ENCODE measurements at places on chromosomes 3 and 15.

DNA sequence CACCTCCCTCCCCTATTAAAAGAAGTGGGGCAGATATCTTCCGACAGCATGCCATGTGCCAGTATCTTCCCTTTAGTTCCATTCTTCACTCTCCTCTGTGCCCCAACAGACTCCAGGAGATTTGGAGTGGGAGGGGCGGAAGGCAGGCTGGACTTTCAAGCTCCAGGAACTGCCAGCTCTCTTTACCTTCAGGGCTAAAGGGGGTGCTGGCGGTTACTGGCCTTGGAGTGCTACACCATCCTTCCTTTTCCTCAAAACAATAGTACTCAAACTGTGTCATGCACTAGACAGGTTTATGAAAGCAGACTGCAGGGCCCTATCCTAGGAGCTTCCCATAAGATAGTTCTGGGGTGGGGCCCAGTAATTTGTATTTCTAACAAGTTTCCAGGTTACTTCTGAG is 6.0 kb downstream of the LINS1 start:
- no peak for DNase-seq

DNA sequence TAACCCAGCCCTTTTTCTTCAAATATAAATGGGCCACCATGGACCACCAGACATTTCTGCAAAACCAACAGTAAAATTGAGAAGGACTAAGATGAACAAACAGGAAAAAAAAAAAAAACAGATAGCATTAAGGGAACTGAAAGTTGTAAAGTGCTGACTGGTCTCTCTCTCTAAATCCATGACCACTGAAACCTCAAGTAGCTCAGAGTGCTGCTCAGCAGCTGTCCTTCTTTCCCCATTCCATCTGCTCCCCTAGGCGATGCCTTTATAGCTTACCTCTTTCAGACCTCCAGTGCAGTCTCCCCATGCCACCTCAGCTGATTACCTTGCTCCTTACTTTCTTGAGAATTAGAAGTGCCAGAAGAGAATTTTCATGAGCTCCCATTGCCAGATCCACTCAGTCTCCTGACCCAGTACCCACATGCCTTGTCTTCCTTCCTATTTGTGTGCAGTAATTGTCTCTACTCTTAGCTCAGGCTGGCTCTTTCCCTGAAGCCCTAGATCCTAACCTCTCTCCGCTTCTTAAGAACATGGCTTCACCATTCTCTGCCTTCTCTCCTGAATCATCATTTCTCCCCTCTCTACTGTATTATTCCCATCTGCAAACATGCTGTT is 23.9 kb upstream of the XIRP1 start:
- DNase-seq: no peak

GRCh38 chr3:169286214-169286613 is 377.3 kb downstream of the MECOM start:
- DNase-seq: no peak

- peak; percentile 52 for DNase-seq
These were observed 3.9 kb downstream of the TMIE start for GRCh38 chr3:46705022-46705530.

GRCh38 chr3:108605028-108605427 is 15.5 kb downstream of the DZIP3 start:
- DNase-seq: no peak

DNA sequence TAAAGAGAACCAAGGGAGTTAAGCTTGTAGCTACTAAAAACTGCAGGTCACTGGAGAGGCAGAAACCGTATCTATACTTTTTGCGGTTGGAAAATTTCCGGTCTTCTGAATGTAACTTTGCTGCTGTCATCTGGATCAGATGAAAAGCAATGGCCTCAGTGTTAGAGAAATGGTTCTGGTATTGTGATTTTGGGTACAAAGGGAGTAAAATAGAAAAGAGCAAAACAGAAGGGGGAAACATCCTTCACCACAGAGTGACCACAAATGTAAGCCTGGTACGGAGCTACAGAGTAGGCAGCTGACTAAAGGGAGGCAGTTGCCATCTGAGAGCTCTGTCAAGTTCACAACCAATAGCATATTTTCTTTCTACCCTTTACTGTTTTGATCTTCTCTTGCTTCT is 5.6 kb downstream of the CD96 start:
- DNase-seq: no peak

DNA sequence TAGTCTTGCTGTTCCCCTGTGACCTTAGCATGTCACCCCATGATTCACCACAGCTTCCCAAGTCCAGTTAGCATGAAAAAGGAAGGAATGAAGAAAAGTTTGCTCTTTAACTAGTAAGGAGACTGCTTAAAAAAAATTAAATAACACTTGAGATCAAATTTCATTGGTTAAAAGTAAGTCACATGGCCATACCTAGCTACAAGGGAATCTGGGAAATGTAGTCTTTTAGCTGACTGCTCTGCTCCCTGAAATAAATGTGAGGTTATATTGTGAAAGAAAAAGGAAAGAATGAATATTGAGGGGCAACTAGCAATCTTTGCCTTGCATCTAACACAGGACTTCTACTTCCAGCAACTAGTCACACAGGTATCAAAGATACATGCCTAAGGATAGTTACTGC is 84.7 kb upstream of the LRRN1 start:
- no peak for DNase-seq

DNA sequence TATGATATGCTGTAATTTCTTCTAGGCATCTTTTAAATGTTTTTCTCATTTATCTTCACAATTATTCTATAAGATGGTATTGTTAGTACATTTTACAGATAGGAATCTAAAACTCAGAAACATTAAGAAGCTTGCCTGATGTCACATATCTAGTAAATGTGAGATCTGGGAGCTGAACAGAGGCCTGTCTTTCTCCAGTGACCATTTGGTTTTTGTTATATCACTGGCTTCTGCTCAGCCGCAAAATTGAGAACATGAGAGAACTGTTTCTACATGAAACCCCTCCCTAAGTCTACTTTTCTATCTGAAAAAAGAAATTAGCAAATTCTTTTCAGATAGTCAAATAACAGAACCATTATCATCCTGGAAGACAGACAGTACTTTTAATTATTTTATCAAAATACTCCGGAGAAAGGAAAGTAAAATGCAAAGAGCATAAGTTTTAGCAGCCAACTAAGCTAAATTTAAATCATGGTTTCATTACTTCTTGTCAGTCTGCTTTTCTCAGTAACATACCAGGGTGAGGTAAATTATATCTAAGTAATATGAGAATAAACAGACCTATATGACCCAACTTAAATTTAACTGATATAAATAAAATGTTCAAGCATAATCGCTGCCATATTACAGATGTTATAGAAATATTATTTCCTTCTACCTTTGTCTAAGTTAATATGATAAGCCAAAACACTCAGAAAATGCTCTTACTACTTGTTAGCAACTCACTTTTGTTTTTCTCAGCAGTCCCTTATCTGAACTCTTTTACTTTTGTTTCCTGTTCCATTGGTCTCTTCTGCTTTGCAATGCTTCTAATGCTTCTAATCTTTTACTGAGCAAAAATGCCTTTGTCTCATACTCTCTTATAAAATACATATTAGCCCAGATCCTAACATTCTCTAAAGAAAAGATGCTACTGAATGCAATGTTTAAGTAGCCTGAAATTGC is 68.0 kb upstream of the MBNL1 start:
- DNase-seq: no peak

DNA sequence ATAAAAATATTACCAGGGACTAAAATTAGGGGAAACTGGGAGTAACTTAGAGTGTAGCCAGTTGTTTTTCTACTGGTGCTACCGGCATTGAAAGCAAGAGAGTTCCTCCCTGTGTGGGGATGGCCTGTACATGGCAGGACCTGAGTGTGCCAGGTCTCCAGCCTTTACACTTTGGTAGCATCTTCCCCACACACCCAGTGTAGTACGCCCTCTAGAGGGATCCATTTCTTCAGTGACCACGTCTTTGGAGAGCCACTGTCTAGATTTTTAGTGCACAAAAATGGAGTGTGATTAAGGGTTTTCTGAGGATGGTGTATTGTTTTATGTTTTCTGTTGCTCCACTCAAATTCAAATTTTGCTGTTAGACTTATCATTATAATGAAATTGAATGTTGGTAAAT is 507.0 kb upstream of the TPRG1 start:
- DNase-seq: no peak

- DNase-seq: no peak
These were observed 26.1 kb upstream of the ZCWPW2 start for GRCh38 chr3:28322464-28322863.

- no peak for DNase-seq
These were observed 43.9 kb downstream of the B3GNT5 start for GRCh38 chr3:183296944-183297343.

- DNase-seq: no peak
These were observed 524.2 kb downstream of the NAALADL2 start for GRCh38 chr3:175383371-175383770.

DNA sequence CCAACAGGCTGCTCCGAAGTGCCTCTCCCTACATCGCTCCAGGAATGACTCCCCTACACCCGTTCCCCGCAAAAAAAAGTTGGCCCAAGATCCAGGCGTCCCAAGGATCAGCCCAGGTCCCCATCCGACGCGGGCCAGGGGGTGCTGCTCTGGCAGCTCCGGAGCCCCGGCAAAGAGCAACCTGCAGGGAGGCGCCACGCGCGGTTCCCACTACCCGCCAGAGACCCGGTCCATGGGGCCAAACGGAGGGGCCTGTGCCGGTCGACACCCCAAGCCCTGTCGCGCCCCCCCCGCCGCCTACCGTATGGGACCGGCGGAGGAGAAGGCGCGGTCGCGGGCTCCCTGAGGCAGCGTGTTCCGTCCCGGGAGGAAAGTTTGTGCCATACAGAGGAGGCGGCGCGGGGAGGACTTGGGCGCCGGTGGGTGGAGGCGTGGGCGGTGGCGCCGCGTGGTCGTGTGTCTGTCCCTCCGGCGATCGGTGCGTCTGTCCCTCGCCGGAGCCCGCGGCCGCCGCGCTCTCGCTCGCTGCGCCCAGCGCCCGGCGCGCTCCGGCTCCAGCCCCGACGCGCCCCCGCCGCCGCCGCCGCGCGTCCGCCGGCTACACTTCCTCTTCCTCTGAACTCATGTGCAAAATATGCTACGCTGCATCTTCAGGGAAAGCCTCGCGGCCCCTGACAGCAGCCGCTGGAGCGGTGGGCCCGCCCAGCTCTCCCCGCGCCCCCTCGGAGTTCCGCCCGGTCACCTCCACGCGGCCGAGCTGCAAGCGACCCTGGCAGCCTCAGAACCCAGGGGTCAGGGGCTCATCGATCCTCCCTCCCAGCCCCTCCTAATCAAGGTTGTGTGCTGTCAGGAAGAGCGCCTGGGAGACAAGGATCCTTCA is at the start of gene RFTN1:
Gene RFTN1 (minus strand): TSS at position 559 of the 880 bp plus-strand sequence. CDS start 19,830 bp downstream, outside the sequence.
- no peak for DNase-seq

DNA sequence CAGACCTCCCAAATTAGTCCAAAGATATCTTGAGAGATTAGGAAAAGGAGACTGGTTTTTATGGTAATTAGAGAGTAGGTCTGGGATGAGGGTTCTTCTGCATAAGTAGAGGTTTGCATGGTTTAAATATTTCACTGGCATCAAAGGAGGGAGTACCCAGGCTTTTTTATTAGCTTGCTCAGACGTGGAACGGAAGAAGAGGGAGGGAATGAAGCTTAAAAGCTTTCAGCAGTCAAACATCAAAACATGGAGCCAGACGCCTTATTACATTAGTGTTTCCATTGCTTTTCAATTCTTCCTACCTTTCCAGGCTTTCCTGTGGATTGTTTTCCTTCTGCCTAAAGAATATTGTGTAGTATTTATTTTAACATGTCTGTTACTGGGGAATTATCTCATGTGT is 342.1 kb upstream of the SOX2 start:
- DNase-seq: no peak

- no peak for DNase-seq
These were observed 91.2 kb downstream of the AQP9 start for GRCh38 chr15:58229297-58229768.

DNA sequence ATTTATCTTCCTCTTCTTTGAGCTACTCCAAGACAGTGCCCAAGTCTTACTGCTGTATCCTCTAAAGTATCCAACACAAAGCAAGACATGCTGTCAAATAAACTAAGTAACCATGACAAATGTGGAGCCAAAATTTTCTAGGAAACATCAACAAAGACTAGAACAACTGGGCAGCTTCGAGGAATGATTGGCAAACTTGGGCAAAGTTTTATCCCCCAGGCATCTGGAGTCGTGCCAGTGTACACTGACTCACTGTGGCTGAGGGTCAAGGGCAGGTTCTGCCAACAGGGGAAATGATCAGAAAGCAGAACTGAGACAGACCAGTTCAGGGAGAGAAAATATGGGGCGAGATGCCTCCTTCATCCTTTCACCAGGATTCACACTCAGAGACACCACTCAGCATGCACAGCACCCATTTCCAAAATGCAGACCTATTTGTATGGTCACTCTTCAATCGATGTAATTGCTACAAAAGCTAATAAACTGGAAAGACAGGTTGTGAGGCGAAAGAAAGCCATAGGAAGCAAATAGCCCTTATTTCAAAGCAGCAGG is 65.8 kb downstream of the MB21D2 start:
- peak; percentile 80 for DNase-seq

GRCh38 chr15:69677403-69677802 is 224.8 kb downstream of the RPLP1 start:
- no peak for DNase-seq

Measured in RWPE2 (cell line).